Type B pancreatic cell (in vitro differentiated cells): ENCODE measurements at places on chromosomes 16 and 17. TPM values are rescaled to one million over a fixed set of nuclear protein-coding genes. Genes with fewer than 3 reads are reported as not detected.
A peak's percentile ranks its signal among the peaks of the same experiment; 100 is the strongest.

DNA sequence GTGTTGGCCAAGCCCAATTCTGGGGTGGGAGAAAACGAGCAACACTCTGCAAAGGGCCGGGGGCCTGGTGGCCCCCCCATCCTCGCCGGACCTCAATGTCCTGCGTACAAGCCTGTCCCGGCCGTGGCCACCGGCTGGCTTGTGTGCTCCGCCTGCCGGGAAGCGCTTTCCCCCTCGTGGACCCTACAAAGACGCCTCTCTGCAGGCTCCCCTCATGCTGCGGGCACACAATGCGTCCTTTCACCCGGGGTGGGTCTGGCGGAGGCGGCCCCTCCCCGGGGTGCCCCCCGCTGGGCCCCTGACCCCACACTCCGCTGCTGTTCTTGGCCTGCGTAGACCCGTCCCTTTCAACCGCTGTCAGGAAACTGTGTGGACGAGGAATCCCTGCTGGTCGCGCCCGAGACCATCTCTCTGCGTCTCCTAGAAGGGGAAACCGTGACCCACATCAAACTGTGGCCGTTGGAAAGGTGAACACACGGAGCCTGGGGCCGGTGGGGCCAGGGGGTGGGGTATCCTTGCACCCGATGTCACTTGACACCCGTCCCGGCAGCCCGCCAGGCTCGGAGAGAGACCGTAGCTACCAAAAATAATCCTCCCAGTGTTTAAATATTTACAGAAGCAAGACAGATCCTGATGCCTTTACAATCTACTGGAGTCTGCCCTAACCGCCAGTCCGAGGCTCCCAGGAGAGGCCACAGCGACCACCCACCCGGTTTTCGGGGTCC, 43.6 kb downstream of the TBC1D16 start:
- peaks cover 58% of the 10 kb centered on the region for H3K4me1 ChIP-seq
- H3K27ac ChIP-seq: peak overlapping the region; percentile 81

The WFDC1 gene
- 0.95 and 2.0 TPM in 2 replicates for total RNA-seq

GRCh38 chr17:77728474-77728795, 230.1 kb upstream of the TNRC6C start:
- H3K4me1 ChIP-seq: peaks cover 22% of the 10 kb centered on the region
- peaks cover 16% of the 10 kb centered on the region for H3K27me3 ChIP-seq
- no peaks in the 10 kb centered on the region for H3K36me3 ChIP-seq
- H3K4me3 ChIP-seq: peak overlapping the region; percentile 65
- DNase-seq: no peak

- no peak for DNase-seq
- no peaks in the 10 kb centered on the region for H3K4me1 ChIP-seq
- H3K27me3 ChIP-seq: peaks cover 21% of the 10 kb centered on the region
- no peaks in the 10 kb centered on the region for H3K36me3 ChIP-seq
Measured at GRCh38 chr16:25888868-25889267, 197.1 kb downstream of the HS3ST4 start.

The MC1R gene
- total RNA-seq: 3.6 and 3.8 TPM in 2 replicates

DNA sequence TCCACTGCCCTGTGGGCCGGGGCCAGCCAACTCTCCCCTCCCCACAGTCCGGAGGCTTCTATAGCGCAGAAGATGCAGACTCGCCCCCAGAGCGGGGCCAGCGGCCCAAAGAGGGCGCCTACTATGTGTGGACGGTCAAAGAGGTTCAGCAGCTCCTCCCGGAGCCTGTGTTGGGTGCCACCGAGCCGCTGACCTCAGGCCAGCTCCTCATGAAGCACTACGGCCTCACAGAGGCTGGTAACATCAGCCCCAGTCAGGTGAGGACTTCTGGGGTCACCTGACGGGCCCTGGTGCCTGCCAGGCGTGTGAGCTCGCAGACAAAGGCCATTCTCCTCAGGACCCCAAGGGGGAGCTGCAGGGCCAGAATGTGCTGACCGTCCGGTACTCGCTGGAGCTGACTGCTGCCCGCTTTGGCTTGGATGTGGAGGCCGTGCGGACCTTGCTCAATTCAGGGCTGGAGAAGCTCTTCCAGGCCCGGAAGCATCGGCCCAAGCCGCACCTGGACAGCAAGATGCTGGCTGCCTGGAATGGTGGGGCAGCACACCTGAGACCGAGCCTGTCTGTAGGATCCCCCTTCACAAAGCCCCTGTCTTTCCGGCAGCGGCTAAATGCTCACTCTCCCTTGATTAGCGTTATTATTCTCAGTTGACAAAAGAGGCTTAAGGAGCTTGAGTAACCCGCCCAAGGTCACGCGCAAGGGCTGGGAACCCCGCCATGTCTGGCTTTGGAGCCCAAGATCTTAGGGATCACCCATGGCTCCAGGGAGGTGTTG, 3.9 kb downstream of the SPATA20 start:
- no peak overlapping the region for H3K27ac ChIP-seq
- DNase-seq: peak; percentile 86
- H3K4me1 ChIP-seq: peaks cover 4% of the 10 kb centered on the region
- H3K27me3 ChIP-seq: peaks cover 6% of the 10 kb centered on the region
- H3K4me3 ChIP-seq: no peak overlapping the region
- H3K36me3 ChIP-seq: no peaks in the 10 kb centered on the region

The TMC5 gene
- 9.1 and 22.1 TPM in 2 replicates for total RNA-seq

- no peak overlapping the region for H3K4me3 ChIP-seq
- H3K27me3 ChIP-seq: peaks cover 62% of the 10 kb centered on the region
- DNase-seq: no peak
- H3K27ac ChIP-seq: no peak overlapping the region
Measured at GRCh38 chr16:86905302-86905701, 327.0 kb downstream of the FOXL1 start.

- peaks cover 12% of the 10 kb centered on the region for H3K4me1 ChIP-seq
- no peak overlapping the region for H3K4me3 ChIP-seq
- H3K27ac ChIP-seq: peak overlapping the region; percentile 50
Measured at GRCh38 chr17:50064253-50065001, 8.5 kb downstream of the ITGA3 start.

GRCh38 chr17:78206298-78206697, 7.8 kb upstream of the BIRC5 start:
- no peaks in the 10 kb centered on the region for H3K36me3 ChIP-seq
- no peak for DNase-seq
- no peak overlapping the region for H3K27ac ChIP-seq
- no peaks in the 10 kb centered on the region for H3K27me3 ChIP-seq

The CYGB gene
- 2.5 and 10.0 TPM in 2 replicates for total RNA-seq

GRCh38 chr16:53078765-53079485, 24.1 kb downstream of the CHD9 start:
- peaks cover 34% of the 10 kb centered on the region for H3K4me1 ChIP-seq
- no peak overlapping the region for H3K4me3 ChIP-seq
- no peaks in the 10 kb centered on the region for H3K27me3 ChIP-seq
- peaks cover 18% of the 10 kb centered on the region for H3K36me3 ChIP-seq
- H3K27ac ChIP-seq: peak overlapping the region; percentile 95

The LPO gene
- total RNA-seq: not detected in 2 replicates
